ENCODE measurements at places on chromosomes 5 and 9.
A peak's percentile ranks its signal among the peaks of the same experiment; 100 is the strongest.

DNA sequence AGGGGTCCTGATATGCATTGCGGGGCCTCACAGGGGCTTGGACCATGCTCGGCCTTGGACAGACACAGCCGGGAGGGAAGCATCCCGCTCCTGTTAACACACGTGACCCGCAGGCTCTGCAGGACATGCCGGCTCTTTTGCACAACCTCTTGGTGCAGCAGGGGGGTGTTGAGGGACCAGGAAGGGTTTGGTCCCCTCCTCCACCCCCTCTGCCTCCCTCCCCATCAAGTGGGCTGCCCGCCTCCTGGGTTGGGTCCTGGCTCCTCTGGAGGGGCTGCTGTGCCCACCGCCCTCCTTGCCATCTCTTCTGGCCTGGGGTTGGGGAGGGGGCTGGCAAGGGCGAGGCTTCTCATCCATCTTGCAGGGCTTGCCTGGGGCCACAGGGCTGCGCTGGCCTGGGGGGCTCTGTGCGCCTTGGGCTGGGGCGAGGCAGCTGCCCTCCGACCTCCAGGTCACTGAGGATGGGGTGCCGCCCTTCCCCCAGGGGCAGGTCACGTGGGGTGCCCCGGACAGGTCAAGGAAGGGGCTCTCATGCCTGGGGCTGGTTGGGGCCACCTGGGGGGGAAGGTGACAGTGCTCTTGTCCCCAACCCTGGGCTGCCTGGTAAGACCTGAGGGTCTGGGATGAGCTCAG is 16.8 kb upstream of the SLC9A3 start:
- DNase-seq: no peak

DNA sequence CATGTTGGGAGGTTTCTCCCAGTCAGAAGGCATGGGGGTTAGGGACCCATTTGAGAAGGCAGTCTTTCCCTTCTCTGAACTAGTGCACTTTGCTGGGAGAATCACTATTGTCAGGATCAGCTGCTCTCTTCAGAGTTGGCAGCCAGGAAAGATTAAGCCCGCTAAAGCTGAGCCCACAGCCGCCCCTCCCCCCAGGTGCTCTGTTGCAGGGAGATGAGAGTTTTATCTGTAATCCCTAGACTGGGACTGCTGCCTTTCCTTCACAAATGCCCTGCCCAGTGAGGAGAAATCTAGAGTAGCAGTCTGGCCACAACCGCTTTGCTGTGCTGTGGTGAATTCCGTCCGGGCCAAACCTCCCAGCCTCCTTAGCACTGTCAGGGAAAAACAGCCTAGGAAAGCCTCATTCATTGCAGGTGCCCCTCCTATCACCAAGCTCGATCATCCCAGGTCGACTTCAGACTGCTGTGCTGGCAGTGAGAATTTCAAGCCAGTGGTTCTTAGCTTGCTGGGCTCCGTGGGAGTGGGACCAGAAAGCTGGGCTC is 69.8 kb downstream of the CNTLN start:
- DNase-seq: peak; percentile 27

DNA sequence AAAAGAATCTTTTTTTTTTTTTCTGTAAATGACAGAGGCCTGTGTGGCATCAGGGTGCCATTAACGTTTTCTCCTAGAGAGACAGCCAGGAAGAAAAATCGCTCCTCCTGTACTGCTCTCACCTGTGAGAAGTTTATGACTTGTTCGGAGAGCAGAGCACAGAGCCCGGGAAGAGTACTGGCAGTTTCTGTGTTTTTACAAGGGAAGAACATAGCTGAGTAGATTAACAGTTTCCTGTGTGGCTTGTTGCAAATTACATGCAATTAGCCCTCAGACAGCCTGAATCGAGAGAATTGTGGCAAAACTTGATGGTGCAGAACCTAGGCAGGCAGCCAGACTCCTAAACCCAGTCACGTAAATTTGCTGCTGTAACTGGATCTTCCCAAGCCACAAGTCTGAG is 32.1 kb downstream of the PRKACG start:
- no peak for DNase-seq

DNA sequence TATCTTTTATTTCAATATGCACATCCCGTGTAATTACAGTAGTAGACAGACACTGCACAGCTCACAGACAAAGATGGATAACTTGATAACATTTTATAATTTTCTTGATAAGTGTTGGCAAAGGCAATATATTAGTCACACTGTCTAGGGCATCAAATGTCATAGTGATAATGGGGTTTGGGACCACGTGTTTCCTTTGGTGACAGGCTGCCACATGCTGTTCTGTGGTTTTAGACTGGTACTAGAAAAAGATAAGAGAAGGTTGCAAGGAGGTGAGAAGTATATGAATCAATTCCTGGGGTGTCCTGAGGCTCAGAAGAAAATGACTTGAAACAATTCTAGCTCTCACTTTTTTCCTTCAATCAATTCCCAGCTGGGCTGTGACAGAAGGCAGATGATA is 258.8 kb upstream of the CHD1 start:
- DNase-seq: no peak

DNA sequence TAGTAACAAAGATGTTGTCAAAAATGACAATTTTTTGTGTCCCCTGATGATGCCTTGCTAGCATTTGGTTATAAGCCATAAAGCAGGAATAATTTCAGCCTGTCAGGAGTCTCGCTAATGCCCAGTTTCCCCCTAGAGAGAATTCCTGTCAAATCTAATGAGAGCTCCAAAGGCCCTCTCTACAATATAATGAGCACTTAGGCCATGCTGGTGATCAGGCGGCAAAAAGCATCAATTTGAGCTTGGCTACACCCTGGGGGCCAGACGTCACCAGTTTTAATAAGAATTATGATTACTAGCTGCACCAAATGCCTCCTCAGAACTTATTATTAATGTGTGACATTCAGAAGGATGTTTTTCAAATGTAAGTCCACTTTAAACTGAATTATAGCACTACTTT is 6.1 kb downstream of the TLE1 start:
- DNase-seq: peak; percentile 81

- no peak for DNase-seq
Observed at GRCh38 chr5:176185133-176185733, 53.0 kb upstream of the SIMC1 start.

- no peak for DNase-seq
Observed at GRCh38 chr9:131391504-131391903, 2.4 kb upstream of the PRRC2B start.

GRCh38 chr5:55037046-55037771 is 13.2 kb downstream of the GZMK start:
- no peak for DNase-seq

- no peak for DNase-seq
Observed at GRCh38 chr9:36731068-36731956, 158.6 kb downstream of the MELK start.

DNA sequence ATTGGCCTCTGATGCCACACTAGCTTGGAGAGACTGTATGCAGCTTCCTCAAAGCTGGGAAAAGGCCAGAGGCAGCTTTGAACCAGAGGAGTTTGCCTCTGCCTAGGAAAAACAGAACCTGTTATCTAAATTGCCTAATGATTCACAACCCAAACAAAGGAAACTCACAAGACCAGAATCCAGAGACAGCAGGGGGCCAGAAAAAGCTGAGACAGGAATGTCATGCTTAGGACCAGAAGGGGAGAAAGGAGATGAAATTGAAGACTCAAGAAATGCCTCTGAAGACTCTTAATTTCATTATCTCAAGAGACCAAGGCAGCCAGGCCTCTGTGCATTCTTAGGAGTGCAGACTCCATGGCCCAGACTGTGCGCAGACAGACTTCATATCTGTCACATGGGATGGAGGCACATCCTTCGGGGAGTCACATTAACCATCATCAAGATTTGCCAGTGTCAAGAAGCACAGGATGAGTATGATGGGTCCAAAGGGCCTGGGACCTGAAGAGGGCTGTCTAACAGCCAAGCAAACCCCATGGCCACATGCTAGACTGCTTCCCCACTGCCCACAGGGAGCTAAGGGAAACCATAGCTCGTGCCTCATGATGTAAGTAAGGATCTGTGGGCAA is 57.3 kb downstream of the ARSB start:
- peak; percentile 38 for DNase-seq

- no peak for DNase-seq
Observed at GRCh38 chr5:76657683-76658311, 34.6 kb upstream of the F2RL2 start.

DNA sequence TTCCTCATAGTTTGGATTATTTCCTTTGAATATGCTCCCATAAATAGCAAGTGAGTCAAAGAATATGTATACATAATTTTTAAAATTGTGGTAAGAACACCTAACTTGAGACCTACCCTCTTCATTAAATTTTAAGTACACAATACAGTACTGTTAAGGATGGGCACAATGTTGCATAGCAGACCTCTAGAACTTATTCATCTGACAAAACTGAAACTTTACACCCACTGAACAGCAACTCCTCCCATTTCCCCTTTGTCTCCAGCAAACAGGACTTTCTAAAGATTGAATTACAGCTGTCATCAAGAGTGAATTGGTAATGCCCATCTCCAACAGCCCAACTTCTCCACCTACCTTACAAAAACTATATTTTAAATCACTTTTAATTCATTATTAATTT is 388.9 kb downstream of the HTR1A start:
- DNase-seq: no peak

DNA sequence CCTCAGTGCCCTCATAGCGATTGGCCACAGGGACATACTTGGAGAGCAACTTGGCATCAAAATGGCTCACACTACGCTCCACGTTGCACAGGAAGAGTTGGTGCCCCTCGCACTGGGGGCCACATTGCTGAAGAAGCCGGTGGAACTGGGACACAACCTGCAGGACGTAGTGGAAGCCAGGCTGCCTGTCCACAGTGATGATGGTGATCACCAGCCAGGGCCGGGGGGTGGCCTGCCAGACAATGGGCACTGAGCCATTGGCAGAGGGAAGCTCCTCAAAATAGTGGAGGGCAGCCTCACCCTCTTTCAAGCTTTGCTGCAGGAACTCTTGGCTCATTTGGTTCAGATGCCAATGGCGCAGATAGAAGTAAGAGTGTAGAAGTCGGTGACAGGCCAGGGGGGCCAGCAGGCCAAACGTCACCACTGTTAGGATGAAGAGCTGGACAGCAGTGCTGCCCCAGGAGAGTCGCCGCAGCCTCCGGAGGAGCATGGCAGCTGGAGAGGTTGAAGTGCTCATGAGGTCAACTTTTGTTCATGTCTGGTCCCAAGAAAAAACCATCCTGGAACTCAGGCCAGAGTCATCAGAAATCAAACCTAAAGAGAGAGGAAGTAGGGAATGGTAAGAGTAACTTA is 41.1 kb upstream of the ALDOB start:
- DNase-seq: no peak

- no peak for DNase-seq
Observed at GRCh38 chr9:35158501-35159280, 3.1 kb upstream of the UNC13B start.

DNA sequence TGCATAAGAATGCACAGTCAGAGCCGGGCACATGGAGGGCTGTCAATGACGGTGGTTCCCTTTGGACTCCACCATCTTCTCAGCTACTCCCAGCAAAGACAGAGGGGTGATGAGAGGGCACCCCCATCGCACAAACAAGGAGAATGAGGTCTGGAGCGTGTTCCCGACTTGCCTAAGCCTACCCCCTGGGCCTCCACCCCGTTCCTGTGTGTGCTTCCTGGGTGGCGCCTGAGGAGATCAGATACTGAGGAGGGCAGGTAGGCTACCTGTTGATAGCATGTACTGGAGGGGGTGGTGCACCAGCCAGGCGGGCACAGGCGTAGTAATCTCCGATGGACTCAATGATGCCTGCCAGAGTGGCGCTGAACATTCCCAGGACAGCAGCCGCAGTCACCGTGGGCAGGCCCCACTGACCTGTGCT is 4.1 kb downstream of the SLC23A1 start:
- no peak for DNase-seq

- no peak for DNase-seq
Observed at GRCh38 chr9:33190021-33190705, 23.0 kb upstream of the B4GALT1 start.

DNA sequence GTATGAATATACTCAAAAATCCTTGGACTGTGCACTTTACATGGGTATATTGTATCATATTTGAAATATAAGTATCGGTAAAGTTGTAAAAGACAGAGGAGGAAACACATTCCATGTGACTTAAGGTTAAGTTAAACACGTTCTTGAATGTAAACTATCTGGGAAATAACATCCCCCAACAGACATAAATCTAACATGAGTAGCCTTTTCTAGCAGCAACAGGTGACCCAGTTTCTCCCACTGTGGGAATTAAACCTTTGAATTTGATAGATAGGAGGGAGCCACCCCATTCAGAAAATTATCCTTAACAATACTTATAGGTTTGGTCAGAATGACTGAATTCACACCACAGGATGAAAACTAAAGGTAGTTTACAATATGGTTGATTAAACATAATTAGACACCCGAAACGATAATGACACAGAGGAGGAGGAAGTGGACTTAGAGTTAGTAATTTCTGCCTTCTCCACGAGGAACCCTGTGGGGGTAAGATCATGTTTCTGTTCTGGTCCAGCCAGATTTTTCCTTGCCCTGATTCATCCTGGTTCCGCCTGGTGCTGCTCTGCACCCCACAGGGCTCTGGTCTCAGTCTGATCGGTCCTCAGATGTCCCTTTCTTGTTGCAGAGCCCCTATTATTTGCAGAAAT is 84.6 kb upstream of the DNAH5 start:
- DNase-seq: no peak

- no peak for DNase-seq
Observed at GRCh38 chr5:155929112-155929511, 397.9 kb upstream of the SGCD start.

GRCh38 chr9:127506814-127507750 is 55.8 kb downstream of the LRSAM1 start:
- no peak for DNase-seq

DNA sequence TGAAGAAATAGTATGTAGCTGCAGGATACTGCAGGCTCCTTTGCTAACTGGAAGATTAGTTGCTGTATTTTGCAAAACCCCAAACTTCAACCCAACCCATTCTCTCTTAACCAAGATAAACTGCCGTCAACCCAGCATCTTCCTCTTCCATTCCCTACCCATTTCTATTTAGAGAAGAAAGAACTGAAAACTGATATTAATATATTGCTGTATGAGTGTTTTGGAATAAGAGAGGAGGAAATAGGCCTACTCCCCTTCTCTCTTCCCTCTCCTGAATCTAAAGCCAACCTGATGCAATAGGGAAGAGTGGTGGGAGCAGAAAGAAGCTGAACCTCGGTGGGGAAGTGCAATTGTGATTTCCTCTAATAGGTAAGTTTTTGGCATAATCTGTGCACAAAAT is 83.7 kb downstream of the TMEM215 start:
- no peak for DNase-seq
